ENCODE measurements at places on chromosomes 6 and 20.
A peak's percentile ranks its signal among the peaks of the same experiment; 100 is the strongest.

DNA sequence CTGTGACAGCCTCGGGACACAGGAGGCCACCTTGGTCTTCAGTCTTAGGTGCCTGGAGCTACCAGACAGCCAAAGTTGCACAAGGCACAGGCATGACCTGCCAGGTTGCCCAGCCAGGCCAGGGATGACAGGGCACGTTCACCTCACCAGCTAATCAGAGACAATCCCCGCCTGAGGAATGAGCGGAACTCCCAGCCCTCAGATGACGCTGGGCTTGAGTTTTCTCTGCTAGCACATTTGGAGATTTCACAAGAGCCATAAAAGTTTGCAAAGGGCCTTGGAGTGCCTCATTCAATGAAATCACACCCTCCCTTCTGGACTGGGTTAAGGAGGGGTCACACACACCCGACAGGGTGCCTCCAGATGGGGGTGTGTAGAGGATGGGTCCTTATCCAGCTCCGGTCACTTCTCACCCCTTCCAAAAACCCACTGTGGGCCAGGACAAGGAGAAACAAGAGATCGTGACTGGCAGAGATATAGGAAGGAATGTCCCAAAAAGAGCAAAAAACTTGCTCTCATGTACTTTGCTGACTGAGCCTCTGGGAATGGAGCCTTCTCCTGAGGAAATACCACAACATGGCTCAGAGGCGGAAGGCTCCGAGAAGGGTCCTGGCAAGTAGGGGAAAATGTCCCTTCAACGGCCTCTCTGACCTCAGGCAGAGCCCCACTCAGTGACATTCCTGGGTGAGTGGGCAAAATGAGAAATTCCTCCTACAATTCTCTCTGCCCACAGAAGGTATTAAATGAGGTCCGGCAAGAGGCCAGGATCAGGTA lies 121.6 kb downstream of the ISM1 start:
- no peak for DNase-seq

- peak; percentile 77 for DNase-seq
These were observed 279.4 kb downstream of the CD83 start for GRCh38 chr6:14396826-14397517.

- DNase-seq, result no peak
These were observed 313.4 kb upstream of the PLCB4 start for GRCh38 chr20:8755340-8756118.

- no peak for DNase-seq
These were observed 8.6 kb upstream of the LY6G5C start for GRCh38 chr6:31689249-31690110.

GRCh38 chr6:2979819-2980464 lies 8.6 kb upstream of the SERPINB6 start:
- no peak for DNase-seq

DNA sequence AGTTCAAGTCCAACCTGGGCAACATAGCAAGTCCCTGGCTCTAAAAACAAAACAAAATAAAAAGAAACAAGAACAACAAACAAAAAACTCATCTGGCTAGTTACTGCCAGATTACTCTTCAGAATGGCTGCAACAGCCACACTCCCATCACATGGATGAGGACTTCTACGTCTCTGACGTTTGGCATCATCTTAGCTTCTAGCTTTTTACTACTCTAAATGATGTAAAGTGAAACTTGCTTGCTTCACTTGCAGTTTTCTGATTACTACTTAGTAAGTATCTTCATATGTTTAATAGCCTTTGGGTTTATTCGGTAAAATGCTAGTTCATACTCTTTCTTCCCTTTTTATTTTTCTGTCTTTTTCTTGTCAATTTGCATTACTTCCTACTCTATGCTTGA lies 161.1 kb upstream of the CARMIL1 start:
- no peak for DNase-seq

- DNase-seq, result peak; percentile 74
These were observed at the start of gene OGFR for GRCh38 chr20:62804627-62805154. OGFR (plus strand) TSS chr20:62804835; CDS start chr20:62804860, 25 bp downstream.

- DNase-seq, result no peak
These were observed 26.2 kb downstream of the NTSR1 start for GRCh38 chr20:62734881-62735280.

DNA sequence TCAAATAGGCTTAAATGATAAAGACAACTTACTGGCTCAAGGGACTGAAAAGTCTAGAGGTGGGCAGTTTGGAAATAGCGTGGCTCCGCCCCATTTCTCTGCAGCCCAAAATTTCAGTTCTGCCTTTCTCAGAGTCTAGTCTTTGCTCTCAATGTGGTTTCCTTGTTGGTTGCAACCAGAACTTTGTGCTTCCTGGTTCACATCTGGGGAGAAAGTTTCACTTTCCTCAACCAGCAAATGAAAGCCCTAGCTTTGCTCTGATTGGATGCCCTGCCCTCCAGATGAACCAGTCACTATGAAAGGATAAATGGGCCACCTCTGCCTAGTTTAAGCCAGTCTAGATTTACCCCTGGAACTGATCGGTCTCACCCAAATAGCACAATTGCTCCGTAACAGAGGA lies 14.9 kb downstream of the SYCP2L start:
- DNase-seq, result no peak

GRCh38 chr6:166176106-166176505 lies 8.5 kb upstream of the TBXT start:
- no peak for DNase-seq

GRCh38 chr6:116877743-116878142 lies 701 bp downstream of the RFX6 start:
- peak; percentile 48 for DNase-seq

- DNase-seq, result no peak
These were observed 14.0 kb upstream of the NT5E start for GRCh38 chr6:85435851-85436250.

- no peak for DNase-seq
These were observed 71.7 kb downstream of the SNX5 start for GRCh38 chr20:17896771-17897369.

DNA sequence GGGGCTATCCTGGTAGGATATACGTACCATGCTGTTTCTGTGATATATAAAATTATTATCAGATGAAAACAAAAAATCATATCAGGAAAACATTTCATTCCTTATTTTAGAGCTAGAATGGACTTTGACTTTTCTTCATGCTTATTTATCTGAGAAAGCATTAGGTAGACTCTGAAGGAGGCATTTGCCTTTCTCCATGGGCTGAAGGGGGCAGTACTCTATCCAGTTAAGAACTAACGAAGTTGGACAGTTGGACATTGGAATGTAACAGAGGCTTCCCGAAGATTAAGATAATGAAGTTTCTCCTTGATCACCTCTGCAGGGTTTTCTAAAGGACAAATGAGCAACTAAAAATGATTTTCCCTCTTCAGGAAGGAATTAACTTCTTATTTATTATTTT lies 233.9 kb downstream of the SAMD5 start:
- DNase-seq, result peak; percentile 24

DNA sequence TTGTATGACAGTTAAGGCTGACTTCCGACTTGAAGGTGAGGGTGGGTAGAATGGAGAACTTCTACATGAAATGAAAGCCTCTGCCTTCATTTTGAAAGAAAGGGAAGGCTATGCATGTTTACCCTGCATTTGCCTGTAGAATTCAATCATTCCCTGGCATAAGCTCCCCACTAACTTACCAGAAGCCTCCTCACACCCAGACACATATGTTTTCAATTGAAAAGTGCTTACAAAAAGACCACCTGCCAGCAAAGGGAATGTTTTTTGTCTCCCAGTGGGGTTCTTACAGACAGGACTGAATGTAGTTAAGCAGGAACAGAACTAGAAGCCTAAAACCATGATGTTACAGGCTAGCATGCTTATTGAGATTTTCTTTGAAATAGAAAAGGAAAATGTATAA lies 392.1 kb upstream of the HSF2 start:
- DNase-seq, result peak; percentile 66

- DNase-seq, result no peak
These were observed 1516.4 kb upstream of the DEFB115 start for GRCh38 chr20:29740951-29741593.

All from neural progenitor cell (in vitro differentiated cells).